ENCODE measurements at places on chromosomes 12 and 14. TPM values are rescaled to one million over a fixed set of nuclear protein-coding genes. Genes with fewer than 3 reads are reported as not detected.

ACSM4 gene
- total RNA-seq = not detected

ADCK1 gene
- 2.3 TPM for total RNA-seq

CD163 gene
- total RNA-seq = not detected

EEF1AKMT3 gene
- 2.3 TPM for total RNA-seq

C12orf50 gene
- total RNA-seq = not detected

PIWIL1 gene
- total RNA-seq = not detected

NRL gene
- 0.76 TPM for total RNA-seq

NRXN3 gene
- under 0.01 TPM for total RNA-seq

DIO3 gene
- not detected for total RNA-seq

SPX gene
- not detected for total RNA-seq

NABP2 gene
- 28.3 TPM for total RNA-seq

LRRC43 gene
- total RNA-seq = 1.2 TPM

HSPA2 gene
- total RNA-seq = 3.6 TPM

MMP17 gene
- 7.4 TPM for total RNA-seq

UNC79 gene
- total RNA-seq = under 0.01 TPM

CLMN gene
- 5.5 TPM for total RNA-seq

SLCO1B3 gene
- total RNA-seq = not detected

VRTN gene
- total RNA-seq = not detected

NPFF gene
- total RNA-seq = not detected

CRIP2 gene
- 234 TPM for total RNA-seq

CLEC6A gene
- total RNA-seq = not detected

SIRT4 gene
- 1.3 TPM for total RNA-seq

CLEC2A gene
- total RNA-seq = not detected

CCNB1IP1 gene
- 36.2 TPM for total RNA-seq

KRT79 gene
- total RNA-seq = not detected

KRT80 gene
- 11.1 TPM for total RNA-seq

Data from epithelial cell of umbilical artery (primary cell).